ENCODE measurements at places on chromosomes 7 and 10. TPM values are rescaled to one million over a fixed set of nuclear protein-coding genes. Genes with fewer than 3 reads are reported as not detected.

TRIM4 gene
- 27.9 TPM for total RNA-seq

ZNF655 gene
- 127 TPM for total RNA-seq

ZPBP gene
- total RNA-seq: 0.21 TPM

FRMD4A gene
- total RNA-seq: 32.9 TPM

DNA sequence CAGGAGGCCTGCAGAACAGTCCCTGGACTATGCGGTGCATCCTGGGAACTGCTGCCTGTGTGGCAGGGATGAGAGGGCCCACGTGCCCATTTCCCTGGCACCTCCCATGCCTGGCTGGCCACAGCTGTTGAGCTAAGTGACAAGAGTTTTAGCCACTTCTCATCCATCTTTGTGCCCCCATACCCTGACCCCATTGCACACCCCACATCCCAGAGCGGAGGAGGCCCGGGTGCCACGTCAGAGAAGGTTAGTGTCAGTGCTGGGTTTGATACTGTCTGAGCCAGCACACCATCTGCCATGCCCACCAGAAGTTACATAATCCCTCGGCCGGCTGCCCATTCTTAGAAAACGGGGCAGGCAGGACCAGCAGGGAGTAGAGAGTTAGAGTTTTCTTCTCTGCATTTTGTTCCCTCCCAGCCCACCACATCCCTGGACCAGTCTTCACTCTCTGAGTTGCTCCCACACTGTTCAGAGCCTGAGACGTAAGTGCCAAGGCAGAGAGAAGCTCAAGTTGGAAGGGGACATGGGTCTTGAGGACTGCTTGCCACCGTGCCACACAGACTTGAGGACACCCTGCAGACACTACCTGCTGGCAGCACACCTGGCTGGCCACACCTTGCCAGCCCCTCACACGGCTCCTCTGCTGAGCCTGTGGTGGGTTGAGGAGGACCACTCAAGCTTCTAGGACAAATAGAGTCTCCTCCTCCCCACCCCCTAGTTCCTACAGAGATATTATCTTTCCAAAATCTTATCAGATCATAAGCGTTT lies 13.1 kb downstream of the UNC5B start:
- DNase-seq: no peak

- DNase-seq: no peak
Observed at GRCh38 chr7:33143996-33144718, 14.8 kb downstream of the BBS9 start.

- DNase-seq: no peak
Observed at GRCh38 chr7:115070311-115070710, 148.4 kb downstream of the MDFIC start.

- DNase-seq: no peak
Observed at GRCh38 chr10:127345231-127345965, 149.0 kb upstream of the INSYN2A start.

GRCh38 chr7:562374-562675 lies 42.7 kb upstream of the PDGFA start:
- no peak for DNase-seq

DNA sequence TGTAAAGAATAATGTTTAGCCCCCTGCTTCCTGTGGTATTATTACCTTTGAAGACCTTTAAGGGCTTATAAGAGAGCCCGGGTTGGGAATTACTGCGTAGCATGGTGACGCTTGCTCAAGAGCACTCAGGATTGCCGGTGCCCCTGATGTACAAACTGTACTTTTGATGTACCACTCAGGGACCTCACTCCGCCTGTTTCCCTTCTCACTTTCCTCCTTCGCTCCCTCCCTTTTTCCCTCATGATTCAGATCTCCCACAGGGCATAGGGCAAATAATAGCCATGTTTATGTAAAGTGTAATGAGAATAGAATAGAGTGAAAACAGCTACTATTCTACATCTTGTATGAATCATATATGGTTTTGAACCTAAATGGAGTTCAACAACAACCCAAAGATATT lies 77.8 kb upstream of the PDCD4 start:
- no peak for DNase-seq

DNA sequence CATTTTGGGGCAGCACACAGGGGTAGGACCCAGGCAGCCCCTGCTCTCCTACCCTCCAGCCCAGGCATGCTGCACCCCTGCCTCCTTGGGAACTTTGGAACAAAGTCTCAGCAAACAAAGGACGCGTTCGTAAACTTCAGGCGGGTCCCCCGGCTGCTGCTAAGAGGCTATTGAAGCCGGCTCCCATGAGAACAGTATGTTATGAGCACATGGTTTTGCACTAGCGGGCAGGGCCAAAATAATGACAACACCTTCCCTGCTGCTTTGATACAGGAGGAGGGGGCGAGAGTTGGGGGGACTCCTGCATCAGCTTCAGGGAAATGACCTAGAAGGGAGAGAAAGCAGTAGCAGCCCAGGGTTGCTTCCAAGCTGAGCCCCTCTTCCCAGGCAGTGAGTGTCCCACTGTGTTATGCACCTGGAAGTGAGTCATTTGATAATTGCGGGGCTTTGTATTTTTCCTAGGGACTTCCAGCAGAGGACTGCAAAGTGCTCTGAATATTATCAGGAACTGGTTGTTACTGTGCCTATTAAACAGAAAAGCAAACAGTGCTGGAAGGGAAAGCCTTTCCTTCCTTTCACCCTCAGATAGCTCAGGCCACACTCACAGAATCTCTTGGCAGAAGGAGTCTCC lies 6.9 kb downstream of the ITPRIP start:
- DNase-seq: no peak

GRCh38 chr10:17915181-17915580 lies 36.5 kb upstream of the SLC39A12 start:
- DNase-seq: no peak

GRCh38 chr10:75408911-75409885 lies 7.6 kb upstream of the ZNF503 start:
- no peak for DNase-seq

GRCh38 chr10:71218046-71218650 lies 5.8 kb downstream of the UNC5B start:
- DNase-seq: no peak

- DNase-seq: no peak
Observed at GRCh38 chr10:70940834-70941568, 52.6 kb upstream of the PCBD1 start.

- peak; percentile 33 for DNase-seq
Observed at GRCh38 chr10:15571575-15571974, 148.1 kb downstream of the ITGA8 start.
